ENCODE measurements at places on chromosomes 4 and X. TPM values are rescaled to one million over a fixed set of nuclear protein-coding genes. Genes with fewer than 3 reads are reported as not detected.

The ZCCHC12 gene
- total RNA-seq = not detected

The FHDC1 gene
- 0.10 TPM for total RNA-seq

The TCP11X2 gene
- total RNA-seq = not detected

The ANOS1 gene
- total RNA-seq = 6.6 TPM

The HNRNPH2 gene
- 64.1 TPM for total RNA-seq

The TMLHE gene
- total RNA-seq = 11.0 TPM

The SORBS2 gene
- 0.41 TPM for total RNA-seq

The TEX13D gene
- total RNA-seq = not detected

DNA sequence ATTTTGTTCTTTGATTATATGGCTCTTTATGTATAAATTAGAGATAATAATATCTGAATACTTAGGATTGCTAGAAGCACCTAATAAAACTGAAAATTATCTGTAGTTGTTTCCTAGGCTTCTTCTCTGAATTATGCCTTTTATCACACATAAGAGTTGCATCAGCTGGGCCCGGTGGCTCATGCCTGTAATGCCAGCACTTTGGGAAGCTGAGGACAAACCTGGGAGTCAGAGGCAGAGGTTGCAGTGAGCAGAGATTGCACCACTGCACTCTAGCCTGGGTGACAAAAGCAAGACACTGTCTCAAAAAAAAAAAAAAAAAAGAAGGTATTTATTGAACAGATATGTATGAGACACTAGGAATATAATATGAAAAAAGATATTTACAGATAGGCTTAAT lies 773.5 kb upstream of the AGA start:
- no peak for DNase-seq

DNA sequence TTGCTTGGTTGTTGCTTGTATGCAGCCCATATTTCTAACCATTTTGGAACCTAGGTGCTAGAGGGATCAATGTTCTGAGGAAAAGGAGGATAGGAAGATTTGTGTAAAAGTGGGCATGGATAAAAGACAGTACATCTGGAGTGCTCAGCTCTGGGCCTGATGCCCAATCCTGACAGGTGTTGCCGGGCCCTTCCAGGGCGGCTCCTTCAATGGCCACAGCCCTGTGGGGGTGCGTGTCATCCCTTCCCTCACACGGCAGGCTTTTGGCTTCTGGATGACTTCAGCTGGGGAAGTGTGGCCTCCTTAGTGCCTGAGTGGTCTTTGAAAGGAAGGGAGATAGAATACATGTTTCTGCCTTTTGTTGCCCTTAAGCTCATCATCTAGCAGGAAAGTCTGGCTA lies 47.2 kb downstream of the NELFA start:
- no peak for DNase-seq

DNA sequence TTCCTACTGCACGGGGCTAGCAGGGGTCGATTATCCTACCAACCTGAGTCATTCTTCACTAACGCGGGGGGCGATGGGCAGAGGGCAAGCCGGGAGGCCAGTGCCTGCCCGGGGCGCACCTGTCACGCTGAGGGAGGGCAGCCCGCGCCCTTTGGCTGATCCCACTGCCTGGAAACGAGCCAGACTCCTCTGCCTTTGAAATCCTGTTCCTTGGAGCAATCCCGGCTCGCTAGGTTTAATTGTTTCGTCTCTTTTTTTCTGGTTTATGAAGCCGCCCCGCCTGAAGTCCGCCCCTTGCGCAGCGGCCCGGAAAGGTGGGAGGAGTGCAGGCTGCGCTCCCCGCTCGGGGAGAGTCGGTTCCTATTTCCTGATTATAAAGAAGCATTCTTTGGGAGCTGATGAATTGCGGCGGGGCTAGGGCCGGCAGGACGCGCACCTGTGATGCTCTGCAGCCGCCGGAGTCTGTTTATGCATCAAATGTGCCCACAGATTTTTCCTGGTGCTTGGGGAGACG lies 484.2 kb downstream of the BCOR start:
- DNase-seq = peak; percentile 30

GRCh38 chr4:141567326-141567915 lies 69.0 kb upstream of the IL15 start:
- no peak for DNase-seq

DNA sequence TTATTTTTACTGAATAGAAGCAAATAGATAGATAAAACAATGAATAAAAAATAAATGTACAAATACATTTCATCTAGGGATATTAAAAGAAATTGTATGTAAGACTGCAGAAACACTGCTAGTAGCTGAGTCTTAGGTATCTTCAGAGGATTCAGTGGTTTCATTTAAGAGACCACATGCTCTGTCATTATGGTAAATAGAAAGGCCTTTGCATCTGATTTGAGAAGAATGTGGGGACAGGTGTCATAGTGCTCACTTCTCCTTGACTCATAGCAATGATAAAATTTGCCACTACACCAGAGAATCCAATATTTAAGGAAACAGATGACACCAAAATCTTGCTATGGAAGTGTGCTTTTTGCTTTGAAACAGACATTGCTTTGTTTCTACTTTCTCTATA lies 59.8 kb upstream of the PPP1R2C start:
- no peak for DNase-seq

DNA sequence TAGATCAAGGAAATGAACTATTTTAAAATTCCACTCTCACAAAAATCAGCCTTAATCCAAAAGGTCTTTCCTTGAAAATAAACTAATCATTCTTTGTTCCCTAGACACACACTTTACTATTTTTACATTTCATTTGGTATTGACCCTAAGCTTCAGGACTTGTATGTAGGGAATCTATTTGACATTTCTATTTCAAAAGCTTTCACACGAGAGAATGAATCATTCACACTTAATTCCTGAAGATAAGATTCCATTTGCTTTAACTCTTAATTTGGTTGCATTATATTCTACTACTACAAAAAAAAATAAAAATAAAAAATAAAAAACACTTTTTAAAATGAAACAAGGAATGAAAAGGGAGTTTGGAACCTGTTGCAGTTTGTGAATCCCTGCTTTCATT lies 43.7 kb downstream of the EDNRA start:
- DNase-seq = no peak

- no peak for DNase-seq
Observed at GRCh38 chrX:65690057-65690855, 22.8 kb downstream of the MSN start.

DNA sequence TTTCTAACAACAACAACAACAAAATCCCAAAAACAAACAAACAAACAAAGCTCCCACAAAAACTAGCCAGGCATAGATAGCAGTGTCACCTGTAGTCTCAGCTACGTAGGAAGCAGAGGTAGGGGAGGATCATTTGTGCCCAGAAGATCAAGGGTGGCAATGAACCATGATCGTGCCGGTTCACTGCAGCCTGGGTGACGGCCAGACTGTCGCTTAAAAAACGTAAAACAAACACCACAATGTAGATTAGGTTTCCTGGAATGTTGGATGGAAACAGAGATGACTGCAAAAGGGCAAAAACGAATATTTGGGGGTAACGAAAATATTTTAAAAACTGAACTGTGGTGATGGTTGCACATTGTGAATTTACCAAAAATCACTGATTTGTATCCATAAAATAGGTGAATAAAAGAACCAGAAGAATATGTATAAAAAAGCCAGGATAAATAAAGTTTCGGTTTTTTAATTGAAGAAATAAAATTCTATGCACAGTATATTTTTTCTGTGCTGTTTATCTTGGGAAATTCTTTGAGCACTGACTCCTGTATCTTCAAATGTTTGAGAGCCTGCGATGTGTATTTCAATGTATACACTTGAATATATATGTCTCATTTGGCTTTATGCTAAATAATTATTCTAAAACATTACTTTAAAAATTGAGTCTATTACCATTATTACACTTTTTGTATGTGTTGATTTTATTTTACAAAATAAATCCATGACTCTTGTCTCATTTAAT lies 1477.0 kb downstream of the PCDH7 start:
- DNase-seq = peak; percentile 60

DNA sequence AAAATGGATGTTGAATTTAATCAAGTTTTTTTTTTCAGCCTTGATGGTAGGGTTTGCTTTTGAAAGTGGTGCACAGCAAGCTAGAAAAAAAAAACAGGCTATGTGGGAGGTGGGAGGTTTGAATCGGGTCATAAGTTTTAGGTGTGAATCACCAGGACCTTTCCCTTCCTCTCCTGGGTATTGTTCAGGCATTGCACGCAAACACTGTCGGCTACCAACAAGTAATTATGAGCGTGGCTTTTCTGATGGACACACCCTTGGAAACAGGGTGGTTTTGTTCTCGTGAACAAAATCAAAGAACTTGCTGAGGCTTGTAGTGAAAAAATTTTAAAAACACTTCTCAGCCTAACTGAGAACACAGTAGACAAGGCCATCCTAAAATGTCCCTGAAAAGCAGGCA lies 18.1 kb downstream of the PIR start:
- DNase-seq = peak; percentile 14

GRCh38 chrX:108285356-108285755 lies 152.9 kb downstream of the COL4A6 start:
- no peak for DNase-seq

GRCh38 chr4:41436419-41436818 lies 101.5 kb upstream of the LIMCH1 start:
- DNase-seq = no peak

Measured in H4 (cell line).